Activated naive CD8-positive, alpha-beta T cell treated with anti-CD3 and anti-CD28 coated beads, Interleukin-2, amount 10 ng/mL, durations not matched to agents 7 days and 5 days (primary cell): ENCODE measurements at places on chromosomes 5 and 9. TPM values are rescaled to one million over a fixed set of nuclear protein-coding genes. Genes with fewer than 3 reads are reported as not detected.
A peak's percentile ranks its signal among the peaks of the same experiment; 100 is the strongest.

DNA sequence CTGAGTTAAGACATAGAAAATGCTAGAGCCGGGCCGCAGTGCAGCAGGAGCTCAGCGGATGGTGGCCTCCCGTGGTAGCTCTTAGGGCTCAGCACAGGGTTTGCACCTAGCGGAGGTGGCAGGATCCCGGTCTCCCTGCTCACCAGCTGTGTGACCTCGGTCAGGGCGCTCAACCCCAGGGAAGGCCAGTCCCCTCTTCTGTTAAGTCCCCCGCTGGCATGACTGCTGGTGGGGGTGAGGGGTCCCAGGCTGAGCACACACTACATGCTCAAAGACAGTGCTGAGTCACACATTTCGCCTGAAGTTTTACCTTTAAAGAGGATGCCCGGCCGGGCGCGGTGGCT is 39.0 kb downstream of the HRH2 start:
- peaks cover 28% of the 10 kb centered on the region for H3K4me1 ChIP-seq
- DNase-seq: no peak

DNA sequence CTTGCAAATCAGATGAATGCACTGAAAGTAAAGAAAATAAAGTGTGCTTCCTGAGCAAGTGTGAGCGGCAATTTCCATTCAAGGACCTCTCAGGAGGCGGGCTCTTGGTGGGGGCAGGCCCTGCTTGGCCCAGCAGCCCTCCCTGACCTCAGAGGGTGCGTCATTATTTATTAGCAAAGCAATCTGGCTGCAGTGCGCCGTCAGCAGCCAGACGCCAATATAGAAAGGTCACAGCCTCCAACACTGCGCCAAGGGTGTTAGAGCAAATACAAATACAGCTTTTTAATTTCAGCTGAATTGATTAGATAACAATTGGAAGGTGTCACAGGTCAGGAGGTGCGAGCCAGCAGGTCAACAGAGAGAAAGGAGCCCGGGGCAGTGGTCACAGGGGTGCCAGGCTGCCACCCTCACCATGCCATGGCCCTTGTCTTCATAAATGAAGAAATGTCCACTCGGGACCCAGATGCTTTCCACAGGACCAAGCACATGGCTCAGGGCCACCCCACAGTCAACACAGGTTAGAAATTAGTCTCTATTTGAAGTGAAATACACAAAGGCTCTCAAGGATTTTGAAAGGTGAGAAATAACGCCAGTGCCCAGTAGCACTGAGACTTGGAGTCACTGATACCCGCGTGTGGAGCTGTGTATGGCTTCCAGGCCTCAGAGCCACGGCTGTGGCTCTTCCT is 309.8 kb downstream of the IRX2 start:
- H3K4me1 ChIP-seq: no peaks in the 10 kb centered on the region
- DNase-seq: no peak
- no peaks in the 10 kb centered on the region for H3K27me3 ChIP-seq
- no peaks in the 10 kb centered on the region for H3K36me3 ChIP-seq
- no peak overlapping the region for H3K4me3 ChIP-seq

- peak overlapping the region; percentile 86 for H3K27ac ChIP-seq
- peaks cover 16% of the 10 kb centered on the region for H3K36me3 ChIP-seq
- H3K4me3 ChIP-seq: no peak overlapping the region
- DNase-seq: no peak
These were observed 111.7 kb downstream of the GADD45G start for GRCh38 chr9:89716559-89716958.

DNA sequence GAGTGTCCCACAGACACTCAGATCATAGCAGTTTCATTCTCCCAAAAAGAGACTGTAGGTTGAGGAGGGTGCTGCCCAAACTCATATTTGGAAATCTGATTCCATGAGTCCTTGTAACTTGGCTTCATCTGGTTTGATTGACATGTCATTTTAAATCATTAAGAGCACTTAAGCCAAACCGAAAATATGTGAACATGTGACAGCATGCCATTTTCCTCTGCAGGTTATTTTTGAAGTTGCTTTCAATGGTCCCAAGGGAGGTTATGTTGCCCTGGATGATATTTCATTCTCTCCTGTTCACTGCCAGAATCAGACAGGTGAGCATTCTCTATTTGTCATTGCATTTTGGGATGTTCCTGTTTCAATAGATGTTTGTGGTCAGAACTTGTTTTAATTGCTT is 87.6 kb downstream of the MAMDC2 start:
- no peak overlapping the region for H3K4me3 ChIP-seq
- no peaks in the 10 kb centered on the region for H3K36me3 ChIP-seq
- H3K27me3 ChIP-seq: peaks cover 2% of the 10 kb centered on the region
- H3K27ac ChIP-seq: no peak overlapping the region
- no peaks in the 10 kb centered on the region for H3K4me1 ChIP-seq
- DNase-seq: no peak

GRCh38 chr5:6430418-6431028 is 18.1 kb upstream of the UBE2QL1 start:
- H3K36me3 ChIP-seq: no peaks in the 10 kb centered on the region
- H3K27me3 ChIP-seq: peaks cover 6% of the 10 kb centered on the region
- DNase-seq: no peak
- H3K4me3 ChIP-seq: no peak overlapping the region
- no peak overlapping the region for H3K27ac ChIP-seq

DNA sequence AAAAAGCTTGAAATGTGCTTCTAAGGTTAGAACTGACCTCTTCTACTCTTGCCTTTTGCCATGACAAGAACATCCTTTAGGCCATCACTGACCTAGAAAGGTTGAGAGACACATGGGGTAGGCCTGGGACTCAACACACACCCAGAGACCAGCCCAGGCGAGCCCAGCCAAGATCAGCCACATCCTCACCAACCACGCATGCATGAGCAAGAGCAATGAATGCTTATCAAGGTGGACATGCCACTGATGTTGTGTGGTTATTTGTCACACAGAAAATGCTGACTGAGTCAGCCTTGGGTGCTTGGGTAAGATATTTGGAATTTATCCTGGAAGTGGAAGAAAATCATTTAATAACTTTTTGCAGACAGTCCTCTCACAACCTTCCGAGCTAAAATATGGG is 39.4 kb downstream of the SMIM23 start:
- no peak overlapping the region for H3K4me3 ChIP-seq
- no peaks in the 10 kb centered on the region for H3K36me3 ChIP-seq
- DNase-seq: no peak
- no peaks in the 10 kb centered on the region for H3K27me3 ChIP-seq
- no peak overlapping the region for H3K27ac ChIP-seq

- H3K4me1 ChIP-seq: no peaks in the 10 kb centered on the region
- no peak for DNase-seq
- H3K27me3 ChIP-seq: no peaks in the 10 kb centered on the region
- no peak overlapping the region for H3K4me3 ChIP-seq
- H3K27ac ChIP-seq: no peak overlapping the region
These were observed 52.8 kb downstream of the CTNND2 start for GRCh38 chr5:11851416-11851815.

DNA sequence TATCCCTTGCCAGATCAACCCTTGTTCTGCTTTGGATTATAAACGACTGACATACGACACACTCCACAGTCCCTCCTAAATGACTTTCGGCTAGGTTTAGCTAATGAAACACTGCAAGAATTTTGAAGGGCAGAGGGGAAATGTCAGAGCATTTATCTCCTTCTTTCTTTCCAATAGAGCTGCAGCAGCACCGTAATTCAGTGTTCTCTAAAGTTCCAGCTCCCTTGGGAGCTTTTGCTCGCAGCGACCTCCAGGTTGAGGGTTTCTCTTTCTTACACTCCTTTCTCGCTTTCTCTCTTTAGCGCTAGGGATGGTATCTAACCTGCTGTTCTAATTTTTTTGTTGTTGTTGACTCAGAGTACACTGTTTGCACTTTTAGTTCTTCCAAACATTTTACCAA is 467.1 kb upstream of the ST8SIA4 start:
- DNase-seq: no peak
- H3K4me1 ChIP-seq: no peaks in the 10 kb centered on the region
- no peaks in the 10 kb centered on the region for H3K36me3 ChIP-seq
- H3K27ac ChIP-seq: no peak overlapping the region
- no peak overlapping the region for H3K4me3 ChIP-seq

DNA sequence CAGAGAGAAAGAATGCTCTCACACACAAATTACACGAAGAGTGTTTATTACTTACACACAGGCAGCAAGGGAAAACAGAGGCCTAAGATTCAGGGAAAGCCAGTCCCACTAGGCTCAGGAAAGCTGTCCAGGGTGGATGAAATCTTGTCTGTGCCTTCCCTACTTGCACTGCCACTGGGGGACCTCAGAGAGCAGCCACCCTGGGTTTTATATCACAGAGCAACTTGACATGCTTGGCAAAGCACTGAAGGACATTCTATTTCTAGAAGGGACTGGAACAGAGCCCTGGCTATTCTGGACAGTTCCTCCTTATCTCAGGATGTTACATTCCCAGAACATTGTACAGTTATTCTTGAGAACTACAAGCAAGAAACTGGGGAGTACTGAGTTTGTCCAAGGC is 7.5 kb upstream of the PRSS3 start:
- peaks cover 37% of the 10 kb centered on the region for H3K27me3 ChIP-seq
- H3K36me3 ChIP-seq: no peaks in the 10 kb centered on the region
- no peak for DNase-seq

DNA sequence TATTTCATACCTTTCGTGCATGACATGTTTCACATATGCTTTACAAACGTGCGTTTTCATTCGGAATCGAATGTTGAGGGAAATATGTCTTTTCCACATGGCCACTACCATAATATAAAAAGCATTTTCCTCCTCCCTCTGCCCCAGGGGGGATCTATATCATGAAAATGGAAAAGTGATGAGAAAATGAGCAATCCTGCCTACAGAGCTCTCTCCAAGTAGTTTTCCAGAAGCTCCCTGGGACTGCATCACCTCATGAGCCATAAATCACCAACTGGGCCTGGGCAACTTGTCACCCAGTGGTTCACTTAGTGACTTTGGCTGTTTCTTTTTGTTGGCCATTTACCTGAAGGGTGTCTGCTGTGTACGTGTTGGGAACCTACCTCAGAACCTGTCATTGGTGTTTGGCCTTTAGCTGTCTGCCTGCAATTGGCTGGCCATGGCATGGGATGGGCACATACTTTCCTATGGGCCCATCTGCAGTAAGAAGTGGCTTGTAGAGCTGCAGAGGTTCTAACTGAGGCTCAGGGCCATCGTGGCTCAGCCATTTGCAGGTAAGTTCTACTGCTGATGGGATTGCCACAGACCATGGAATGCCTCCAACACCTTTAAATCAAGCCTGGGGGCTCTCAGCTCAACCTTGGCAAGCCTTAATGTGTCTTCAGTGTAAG is 9.5 kb upstream of the TIFAB start:
- H3K36me3 ChIP-seq: no peaks in the 10 kb centered on the region
- peaks cover 20% of the 10 kb centered on the region for H3K27me3 ChIP-seq
- no peak for DNase-seq
- no peak overlapping the region for H3K4me3 ChIP-seq

- H3K4me3 ChIP-seq: peak overlapping the region; percentile 90
- H3K36me3 ChIP-seq: peaks cover 4% of the 10 kb centered on the region
- H3K27ac ChIP-seq: peak overlapping the region; percentile 87
- peak; percentile 64 for DNase-seq
- peaks cover 24% of the 10 kb centered on the region for H3K4me1 ChIP-seq
These were observed 1.2 kb upstream of the SQSTM1 start for GRCh38 chr5:179819296-179820126.

GRCh38 chr9:109164042-109164441 is 3.0 kb downstream of the FRRS1L start:
- H3K27ac ChIP-seq: peak overlapping the region; percentile 22
- no peak overlapping the region for H3K4me3 ChIP-seq
- H3K27me3 ChIP-seq: peaks cover 61% of the 10 kb centered on the region
- peaks cover 6% of the 10 kb centered on the region for H3K4me1 ChIP-seq
- no peak for DNase-seq
- no peaks in the 10 kb centered on the region for H3K36me3 ChIP-seq

- DNase-seq: no peak
- H3K4me3 ChIP-seq: no peak overlapping the region
- H3K4me1 ChIP-seq: no peaks in the 10 kb centered on the region
- peaks cover 19% of the 10 kb centered on the region for H3K36me3 ChIP-seq
- H3K27ac ChIP-seq: no peak overlapping the region
These were observed 34.7 kb downstream of the WDR36 start for GRCh38 chr5:111126896-111127295.

GRCh38 chr9:36450110-36450732 is 50.2 kb upstream of the RNF38 start:
- no peak for DNase-seq
- H3K36me3 ChIP-seq: peaks cover 4% of the 10 kb centered on the region
- no peaks in the 10 kb centered on the region for H3K27me3 ChIP-seq
- peaks cover 3% of the 10 kb centered on the region for H3K4me1 ChIP-seq

GRCh38 chr5:140113180-140113698 is 670 bp upstream of the PURA start:
- no peak for DNase-seq
- H3K27ac ChIP-seq: peak overlapping the region; percentile 98
- H3K36me3 ChIP-seq: peaks cover 5% of the 10 kb centered on the region
- H3K4me1 ChIP-seq: peaks cover 54% of the 10 kb centered on the region
- H3K27me3 ChIP-seq: peaks cover 18% of the 10 kb centered on the region

DNA sequence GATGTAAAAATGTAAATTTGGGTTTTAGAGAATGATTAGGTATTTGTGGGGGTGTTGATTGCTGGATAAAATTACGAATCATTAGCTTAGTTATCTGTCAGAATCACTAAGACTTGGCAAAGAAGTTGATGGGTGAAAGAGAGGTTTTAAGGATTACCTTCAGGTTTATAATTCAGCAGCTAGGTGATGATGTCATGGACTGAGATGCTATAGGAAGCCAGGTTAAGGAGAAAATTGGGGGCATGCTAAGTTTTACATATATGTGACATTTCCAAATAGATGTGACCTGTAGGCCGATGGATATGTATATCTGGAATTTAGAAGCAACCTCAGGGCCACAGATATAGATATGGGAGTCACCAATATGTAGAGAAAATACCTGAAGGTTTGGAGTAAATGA is 228.0 kb downstream of the FER start:
- H3K4me3 ChIP-seq: no peak overlapping the region
- no peak for DNase-seq
- no peak overlapping the region for H3K27ac ChIP-seq

GRCh38 chr9:88952086-88952615 is 39.1 kb upstream of the S1PR3 start:
- H3K27ac ChIP-seq: no peak overlapping the region
- no peak for DNase-seq
- H3K36me3 ChIP-seq: peaks cover 2% of the 10 kb centered on the region
- no peak overlapping the region for H3K4me3 ChIP-seq
- no peaks in the 10 kb centered on the region for H3K27me3 ChIP-seq

The ENHO gene
- not detected for total RNA-seq

The OSTF1 gene
- 108 TPM for total RNA-seq

The INSL6 gene
- not detected for total RNA-seq

The DMRT3 gene
- total RNA-seq: not detected

The FAT2 gene
- not detected for total RNA-seq

The FSTL4 gene
- 0.26 TPM for total RNA-seq

The FAM221B gene
- not detected for total RNA-seq

The SERINC5 gene
- total RNA-seq: 78.3 TPM

The TYRP1 gene
- total RNA-seq: not detected

The FGD3 gene
- 161 TPM for total RNA-seq

The TRUB2 gene
- total RNA-seq: 21.0 TPM
